Choroid plexus epithelial cell (primary cell): ENCODE measurements at places on chromosomes 1 and 21.

- DNase-seq = no peak
Measured at GRCh38 chr1:119359730-119360129, 8.9 kb upstream of the HAO2 start.

- peak; percentile 79 for DNase-seq
Measured at GRCh38 chr1:180533266-180533987, 25.3 kb upstream of the OVAAL start.

- peak; percentile 68 for DNase-seq
Measured at GRCh38 chr1:113943028-113943811, 14.1 kb downstream of the HIPK1 start.

DNA sequence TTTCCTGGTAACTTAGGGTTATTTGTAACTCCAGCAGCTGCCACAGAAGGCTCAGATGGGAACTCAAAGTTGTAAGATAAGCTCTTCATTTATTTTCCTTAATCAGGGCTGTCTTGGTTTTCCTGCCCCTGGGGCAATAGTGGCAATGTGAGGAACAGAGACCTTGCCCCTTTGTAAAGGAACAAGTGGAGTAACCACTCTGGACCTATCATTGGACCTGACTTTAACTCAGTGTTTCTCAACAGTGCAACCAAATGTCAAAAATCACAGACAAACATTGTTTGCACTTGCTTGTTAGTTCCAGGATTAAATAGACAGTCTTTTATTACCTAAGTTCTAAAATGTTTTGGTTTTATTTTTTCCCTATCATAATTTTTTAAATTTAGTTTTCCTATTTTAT lies 2.8 kb upstream of the FMO3 start:
- no peak for DNase-seq

GRCh38 chr1:179036844-179037465 lies 11.3 kb downstream of the FAM20B start:
- DNase-seq = no peak

DNA sequence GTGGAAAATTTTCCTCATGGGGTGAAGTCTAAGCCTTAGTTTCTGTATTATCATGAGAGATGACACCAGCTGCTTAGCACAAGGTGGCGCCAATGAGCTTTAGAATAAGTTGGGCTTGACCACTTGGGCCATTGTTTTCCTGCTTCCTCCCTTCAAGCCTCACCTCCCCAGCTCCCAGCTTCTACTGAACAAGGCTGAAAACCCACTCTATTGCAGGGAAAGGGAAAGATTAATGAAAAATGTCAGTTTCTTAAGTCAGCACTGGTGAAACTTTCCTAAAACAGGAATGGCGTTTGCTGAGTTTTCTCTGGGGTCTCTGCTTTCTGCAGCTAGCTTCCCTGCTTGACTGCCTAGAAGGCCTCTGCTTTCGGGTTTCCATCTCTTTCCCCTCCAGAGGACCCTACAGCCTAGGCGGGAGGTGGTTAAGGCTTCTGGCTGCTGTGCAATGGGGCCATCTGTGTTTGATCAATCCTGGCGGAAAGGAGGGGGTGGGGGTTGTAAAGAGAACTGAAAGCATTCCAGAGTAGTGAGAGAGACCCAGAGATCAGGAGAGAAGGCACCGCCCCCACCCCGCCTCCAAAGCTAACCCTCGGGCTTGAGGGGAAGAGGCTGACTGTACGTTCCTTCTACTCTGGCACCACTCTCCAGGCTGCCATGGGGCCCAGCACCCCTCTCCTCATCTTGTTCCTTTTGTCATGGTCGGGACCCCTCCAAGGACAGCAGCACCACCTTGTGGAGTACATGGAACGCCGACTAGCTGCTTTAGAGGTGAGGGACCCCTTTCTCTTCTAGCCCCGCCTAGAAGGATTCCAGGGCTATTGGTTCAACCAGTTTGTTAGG lies at the start of gene OLFML3:
Gene OLFML3 (plus strand): TSS at position 612 of the 840 bp plus-strand sequence. CDS start 43 bp downstream, at position 655.
- DNase-seq = peak; percentile 97

DNA sequence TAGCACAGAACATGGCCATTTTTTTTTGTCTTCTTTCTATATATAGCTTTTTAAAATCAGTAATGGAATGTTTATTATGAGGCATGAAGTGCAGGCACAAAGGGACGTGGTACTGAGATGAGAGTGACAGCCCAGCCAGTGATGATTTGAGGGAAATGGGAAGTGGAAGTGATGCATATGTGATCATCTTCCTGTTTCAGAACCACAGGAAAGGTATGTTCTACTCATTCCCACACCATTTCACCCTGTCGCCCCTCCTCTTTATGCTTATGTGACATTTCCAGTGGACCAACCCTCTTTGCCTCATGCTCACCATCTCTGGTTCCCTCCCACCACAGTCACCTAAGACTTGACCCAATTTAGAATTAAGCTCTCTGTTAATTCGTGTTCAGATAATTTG lies 24.3 kb downstream of the PTGS2 start:
- no peak for DNase-seq
